Neural progenitor cell (in vitro differentiated cells): ENCODE measurements at places on chromosomes 5 and 9.

DNA sequence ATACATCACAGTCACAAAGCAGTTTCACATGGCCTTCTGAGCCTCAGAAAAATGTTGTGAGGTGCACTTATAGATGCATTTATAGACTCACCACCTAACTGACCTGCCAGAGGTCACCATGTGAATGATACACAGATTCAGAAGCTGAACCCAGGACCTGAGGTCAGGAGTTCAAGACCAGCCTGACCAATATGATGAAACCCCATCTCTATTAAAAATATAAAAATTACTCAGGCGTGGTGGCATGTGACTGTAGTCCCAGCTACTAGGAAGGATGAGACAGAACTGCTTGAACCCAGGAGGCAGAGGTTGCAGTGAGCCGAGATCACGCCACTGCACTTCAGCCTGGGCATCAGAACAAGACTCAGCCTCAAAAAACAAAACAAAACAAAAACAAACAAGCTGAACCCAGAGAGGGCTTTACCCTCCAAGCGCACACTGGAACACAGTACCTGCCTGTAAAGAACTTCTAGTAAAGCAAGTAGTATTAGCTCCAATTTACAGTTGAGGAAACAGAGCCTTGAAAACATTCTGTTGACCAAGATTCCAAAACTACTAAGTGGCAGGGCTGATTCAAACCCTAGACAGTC lies 16.3 kb downstream of the ECPAS start:
- no peak for DNase-seq

DNA sequence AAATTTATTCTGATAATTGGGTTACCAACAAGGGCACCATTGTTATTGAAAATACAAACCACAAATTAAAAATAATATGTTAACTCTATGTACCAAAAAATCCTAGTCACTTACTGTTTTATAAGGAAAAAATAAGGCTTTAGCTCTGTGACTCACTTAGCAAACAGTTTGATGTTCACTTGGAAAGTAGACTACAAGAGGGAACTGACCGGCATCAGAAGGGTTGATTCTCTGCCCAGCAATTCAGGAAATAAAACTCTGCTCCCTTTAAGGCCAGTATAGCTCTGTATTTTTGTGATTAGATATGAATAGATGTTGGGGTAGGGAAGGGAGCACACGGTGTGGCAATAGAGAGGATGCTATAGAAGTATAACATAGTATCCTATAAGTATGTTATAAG lies 671.3 kb downstream of the LRRC70 start:
- no peak for DNase-seq

GRCh38 chr9:10387282-10387681 lies 225.5 kb downstream of the PTPRD start:
- no peak for DNase-seq

DNA sequence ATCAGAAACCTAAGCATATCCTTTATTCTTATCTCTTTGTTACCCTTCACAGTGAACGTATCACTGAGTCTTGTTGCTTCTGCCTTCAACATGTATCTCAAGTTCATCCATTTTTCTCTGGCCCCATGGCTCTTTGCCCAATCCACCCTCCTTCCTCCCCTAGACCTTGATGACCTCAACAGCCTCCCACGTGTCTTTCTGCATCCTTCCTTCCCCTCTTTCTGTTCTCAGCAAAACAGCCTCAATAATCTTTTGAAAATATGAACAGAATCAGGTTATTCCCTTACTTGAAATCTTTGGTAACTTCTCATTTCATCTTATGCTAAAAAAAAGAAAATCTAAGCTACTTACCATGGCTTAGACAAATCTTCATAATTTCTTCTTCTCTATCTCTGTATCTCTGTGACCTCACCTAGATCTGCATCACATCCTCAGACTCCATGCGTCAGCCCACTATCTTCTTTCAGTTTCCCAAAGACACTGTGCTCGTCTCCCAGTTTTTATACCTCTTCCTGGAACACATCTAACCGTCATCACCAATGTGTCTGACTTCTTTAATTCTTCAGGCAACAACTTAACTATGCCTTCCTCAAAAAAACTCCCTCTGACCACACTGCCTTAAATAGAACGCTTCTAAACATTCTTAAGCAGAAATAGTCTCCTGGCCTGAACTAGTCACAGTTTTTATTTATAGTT lies 208.0 kb downstream of the PARP8 start:
- no peak for DNase-seq

DNA sequence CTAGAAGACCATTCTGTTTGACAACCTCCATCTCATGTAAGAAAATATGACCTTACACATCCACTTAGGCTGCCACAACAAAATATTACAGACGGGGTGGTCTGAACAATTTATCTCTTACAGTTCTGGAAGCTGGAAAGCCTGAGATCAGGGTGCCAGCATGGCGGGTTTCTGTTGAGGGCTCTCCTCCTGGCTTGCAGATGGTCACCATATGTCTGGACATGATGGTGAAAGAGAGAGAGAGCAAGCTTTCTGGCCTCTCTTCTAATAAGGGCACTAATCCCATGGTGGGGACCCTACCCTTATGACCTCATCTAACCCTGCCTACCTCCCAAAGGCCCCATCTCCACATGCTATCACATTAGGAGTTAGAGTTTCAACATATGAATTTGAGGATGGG lies 66.0 kb downstream of the AMBP start:
- no peak for DNase-seq

GRCh38 chr9:134063088-134063570 lies 4.7 kb downstream of the BRD3 start:
- no peak for DNase-seq

DNA sequence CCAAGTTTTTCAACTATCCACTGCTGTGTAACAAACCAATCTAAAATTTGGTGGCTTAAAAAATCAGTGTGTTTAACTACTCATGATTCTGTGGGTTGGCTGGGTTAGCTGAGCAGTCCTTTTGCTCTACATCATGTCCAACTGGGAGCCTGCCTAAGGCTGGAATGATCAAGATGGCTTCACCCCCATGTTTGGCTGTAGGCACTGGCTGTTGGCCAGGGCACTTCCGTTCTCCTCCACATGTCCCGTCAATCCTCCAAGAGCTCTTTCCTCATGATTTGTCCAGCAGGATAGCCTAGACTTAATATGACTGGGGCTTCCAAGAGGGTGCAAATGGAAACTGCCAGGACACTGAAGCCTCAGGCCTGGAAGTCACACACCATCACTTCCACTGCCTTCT lies 17.0 kb upstream of the TSSK1B start:
- no peak for DNase-seq

DNA sequence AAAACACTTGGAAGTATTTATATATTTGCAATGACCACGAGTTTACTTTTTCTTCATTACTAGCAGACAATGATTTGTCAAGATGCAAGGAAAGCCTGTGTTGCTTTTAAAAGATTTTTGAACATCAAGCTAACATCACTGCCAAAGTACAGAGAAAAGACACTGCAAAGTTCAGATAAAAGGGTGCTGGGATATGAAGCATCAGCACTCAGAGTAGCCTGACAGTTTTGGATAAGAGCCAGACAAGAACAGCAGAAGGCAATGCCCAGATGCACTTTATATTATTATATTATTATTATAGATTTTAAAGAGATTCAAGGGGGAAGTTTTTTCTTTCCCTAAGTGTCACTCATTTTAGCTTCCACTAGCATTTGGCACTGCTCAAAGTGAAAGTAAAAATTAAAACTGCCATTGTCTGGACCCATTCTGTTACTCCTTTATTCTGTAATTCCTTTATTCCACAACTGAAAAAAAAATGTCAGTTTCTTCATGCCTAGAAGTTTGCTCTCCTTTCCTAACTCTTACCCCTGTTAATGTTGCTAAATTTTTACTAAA lies 240.6 kb downstream of the EFNA5 start:
- DNase-seq: no peak

DNA sequence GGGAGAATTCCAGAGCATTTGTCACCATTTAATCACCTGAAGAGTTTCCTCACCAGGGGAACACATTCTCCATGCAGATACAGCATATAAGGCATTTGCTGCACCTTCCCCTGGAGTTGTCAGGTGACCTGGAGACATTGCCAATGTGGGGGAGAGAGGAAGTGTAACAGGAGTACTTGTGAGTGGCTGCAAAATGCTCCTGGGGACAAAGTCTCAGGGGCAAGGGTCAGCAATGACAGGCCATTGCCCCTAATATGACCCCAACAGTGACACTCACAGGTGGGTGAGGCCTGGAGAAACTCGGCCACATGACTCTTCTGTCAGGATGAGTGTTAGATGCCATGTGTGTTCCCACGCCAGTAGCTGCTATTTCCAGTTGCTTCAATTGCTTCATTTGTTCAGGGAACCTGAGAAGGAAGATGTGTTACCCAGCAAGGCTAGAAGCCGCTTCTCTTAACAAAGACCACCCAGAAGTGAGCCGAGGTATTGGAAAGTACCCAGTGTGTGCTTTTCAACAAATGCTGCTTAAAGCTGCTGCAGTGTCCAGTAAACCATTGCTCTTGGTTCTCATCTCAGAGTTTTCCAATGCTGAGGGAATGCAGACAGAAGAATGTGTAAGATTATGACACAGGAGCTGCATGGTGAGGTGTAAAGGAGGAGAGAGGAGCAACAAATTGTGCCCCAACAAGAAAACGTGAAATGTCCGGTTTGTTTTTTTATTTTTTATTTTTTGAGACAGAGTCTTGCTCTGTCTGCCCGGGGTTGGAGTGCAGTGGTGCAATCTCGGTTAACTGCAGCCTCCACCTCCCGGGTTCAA lies 128.2 kb upstream of the SLC44A1 start:
- peak; percentile 59 for DNase-seq

DNA sequence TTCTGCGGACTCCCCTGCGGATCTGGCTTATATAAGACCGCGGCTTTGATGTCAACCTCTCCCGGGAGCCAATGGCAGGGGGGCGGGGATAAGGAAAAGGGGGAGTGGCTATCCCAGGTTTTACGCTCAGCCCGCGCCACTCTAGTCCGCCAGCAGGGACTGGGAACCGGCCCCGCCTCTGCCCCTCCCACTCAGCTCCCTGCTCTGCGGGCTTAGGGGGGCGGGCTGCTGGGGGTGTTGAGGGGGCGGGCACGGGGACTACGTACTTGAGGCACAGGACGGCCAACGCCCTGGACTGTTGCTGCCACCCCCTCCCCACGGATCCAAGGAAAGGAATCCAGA lies at the start of gene HAND1:
Gene HAND1 (minus strand): TSS at position 4 of the 342 bp plus-strand sequence. CDS start 219 bp downstream, outside the sequence.
- DNase-seq: peak; percentile 92

DNA sequence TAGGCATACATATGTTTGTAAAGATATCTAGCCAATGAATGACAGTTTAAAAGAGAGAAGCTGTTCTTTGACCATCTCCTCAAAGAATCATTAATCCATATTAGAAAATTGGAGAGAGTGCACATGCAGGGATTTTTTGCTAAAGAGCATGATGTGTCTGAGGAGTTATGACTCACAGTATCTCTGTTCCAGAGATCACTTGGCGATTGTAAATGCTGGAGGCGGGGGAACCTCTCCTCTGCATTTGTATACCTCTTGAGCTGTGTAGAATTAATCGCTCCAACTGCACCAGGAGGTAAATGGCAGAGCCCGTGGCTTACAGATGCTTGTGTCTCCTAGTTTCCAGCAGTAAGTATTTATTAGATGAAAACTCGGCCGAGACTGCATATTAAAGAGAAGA lies 3.6 kb upstream of the SPATA31D1 start:
- DNase-seq: no peak

GRCh38 chr5:163309914-163310313 lies 127.5 kb upstream of the CCNG1 start:
- no peak for DNase-seq

DNA sequence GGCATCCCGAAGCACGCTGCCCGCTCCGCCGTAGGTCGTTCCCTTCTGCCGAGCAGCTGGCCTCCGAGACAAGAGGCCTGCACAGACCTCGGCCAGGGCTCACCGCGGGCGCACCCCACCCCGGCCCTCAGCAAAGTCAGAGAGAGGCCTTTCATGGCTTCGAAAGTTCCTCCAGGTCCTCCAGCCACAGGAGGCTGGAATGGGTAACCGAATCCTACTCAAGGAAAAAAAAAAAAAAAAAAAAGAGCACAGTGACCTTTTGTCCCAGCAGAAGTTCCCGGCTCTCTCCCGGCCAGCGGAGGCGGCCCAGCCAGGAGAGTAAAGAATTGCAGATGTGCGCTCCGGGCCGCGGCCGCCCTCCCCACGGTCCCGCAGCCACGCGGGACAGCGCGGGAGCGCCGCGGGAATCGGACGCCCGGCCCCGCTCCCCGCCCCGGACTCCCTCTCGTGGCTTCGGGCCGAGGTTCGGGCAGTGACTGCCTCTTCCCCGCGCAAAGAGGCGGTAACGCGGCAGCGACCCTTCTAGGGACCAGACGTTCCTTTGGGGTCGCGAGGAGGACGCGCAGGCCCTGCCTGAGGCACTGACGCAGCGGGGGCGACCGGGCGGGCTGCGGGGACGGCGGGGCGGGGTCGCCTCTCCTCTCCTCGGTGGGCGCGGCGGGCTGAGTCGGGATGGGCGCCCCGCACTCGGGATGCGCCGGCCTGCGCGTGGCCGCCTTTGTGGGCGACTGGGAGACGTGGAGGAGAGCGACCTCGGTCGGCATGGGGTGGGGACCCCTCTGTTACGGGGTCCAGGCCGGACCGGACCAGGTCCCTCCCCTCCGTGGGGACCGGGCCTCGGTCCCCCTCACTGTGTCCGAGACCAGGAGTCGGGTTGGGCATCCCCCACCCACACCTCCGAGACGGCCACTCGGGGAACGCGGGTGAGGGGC lies 754 bp downstream of the GFPT2 start:
- peak; percentile 76 for DNase-seq

GRCh38 chr5:111262153-111262552 lies 38.0 kb downstream of the CAMK4 start:
- no peak for DNase-seq

- no peak for DNase-seq
Observed at GRCh38 chr9:134854541-134854981, 26.0 kb upstream of the FCN2 start.

DNA sequence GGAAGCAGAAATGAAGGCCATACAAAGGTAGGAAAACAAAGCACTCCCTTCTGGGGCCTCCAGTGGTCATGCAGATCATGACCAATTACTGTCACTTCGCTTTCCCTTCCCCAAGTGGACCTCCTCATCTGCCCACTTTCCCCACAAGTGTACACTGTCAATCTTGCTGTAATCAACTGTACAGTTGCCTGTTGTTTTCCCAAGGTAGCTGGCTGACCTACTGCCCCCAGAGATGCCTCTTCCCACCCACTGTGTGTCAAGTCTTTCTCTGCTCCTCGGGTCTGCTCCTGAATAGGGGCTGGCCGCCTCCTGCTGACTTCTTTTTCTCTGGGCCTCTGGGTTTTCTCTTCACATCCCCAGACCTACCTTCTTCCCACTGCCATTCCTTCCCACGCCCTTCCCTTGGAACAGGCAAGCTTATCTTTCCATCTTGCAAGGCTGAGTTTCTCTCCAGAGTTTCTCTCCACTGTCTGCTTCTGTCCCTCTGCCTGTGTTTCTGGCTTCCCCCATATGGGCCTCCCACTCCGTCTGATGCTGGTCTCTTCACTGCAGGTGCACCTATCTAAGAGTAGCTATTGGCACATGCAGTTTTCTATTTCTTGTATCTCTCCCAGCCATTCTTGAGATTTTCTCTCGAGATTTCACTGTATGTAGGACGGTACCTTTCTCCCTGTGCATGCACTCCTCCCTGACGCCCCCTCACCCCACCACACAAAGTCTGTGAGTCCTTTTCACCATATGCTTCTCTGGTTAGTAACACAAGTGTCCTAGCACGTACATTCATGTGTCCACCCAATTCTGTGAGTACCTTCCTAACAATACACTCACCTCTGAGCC lies 2.4 kb downstream of the ELL2 start:
- DNase-seq: peak; percentile 7

GRCh38 chr9:121861501-121862180 lies 210.2 kb downstream of the DAB2IP start:
- DNase-seq: peak; percentile 72

GRCh38 chr9:137319011-137319738 lies 17.1 kb upstream of the NRARP start:
- DNase-seq: peak; percentile 80
